ENCODE measurements at places on chromosomes 6 and 20.

GRCh38 chr6:64288351-64288750 is 652.7 kb downstream of the PHF3 start:
- DNase-seq: no peak

- peak; percentile 20 for DNase-seq
Measured at GRCh38 chr6:108526739-108527174, 34.0 kb upstream of the FOXO3 start.

DNA sequence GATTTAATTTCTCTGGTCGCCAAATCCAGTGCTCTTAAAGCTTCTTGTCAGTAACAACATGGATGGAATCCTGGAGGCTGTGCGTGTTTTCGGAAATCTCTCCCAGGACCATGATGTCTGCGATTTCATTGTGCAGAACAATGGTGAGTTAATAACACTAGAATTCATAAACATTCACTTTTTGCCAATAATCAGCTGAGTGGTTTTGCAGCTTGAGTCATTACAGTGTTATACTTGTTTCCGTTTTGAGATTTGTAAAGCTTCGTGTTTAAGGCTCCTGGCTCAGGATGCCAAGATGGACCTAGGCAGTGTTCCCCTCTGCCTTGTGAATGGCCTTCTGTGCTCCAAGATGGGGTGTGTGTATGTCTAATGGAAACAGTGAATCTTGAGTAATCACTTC is 113.8 kb downstream of the ARMC2 start:
- peak; percentile 50 for DNase-seq

- DNase-seq: no peak
Measured at GRCh38 chr6:2688401-2689064, 62.2 kb downstream of the MYLK4 start.

DNA sequence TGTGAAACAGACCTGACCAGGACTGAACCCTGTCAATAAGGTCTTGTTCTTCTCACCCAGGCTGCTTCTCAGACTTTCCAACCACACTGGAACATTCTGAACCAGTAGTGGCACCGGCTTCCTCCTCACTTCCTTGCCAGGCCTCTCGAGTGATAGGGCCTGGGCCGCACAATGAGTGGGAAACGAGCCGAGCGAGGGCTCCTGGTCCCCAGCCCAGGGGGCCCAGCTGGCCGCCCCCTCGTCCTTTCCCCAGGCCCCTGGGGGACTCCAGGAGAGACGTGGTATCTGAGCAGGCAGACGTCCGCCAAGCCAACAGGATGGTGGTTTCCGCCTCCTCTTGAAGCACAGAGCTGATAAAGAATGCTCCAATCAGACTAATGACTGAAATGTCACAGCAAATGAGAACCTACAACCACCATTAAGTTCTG is 117.9 kb downstream of the GMDS start:
- no peak for DNase-seq

DNA sequence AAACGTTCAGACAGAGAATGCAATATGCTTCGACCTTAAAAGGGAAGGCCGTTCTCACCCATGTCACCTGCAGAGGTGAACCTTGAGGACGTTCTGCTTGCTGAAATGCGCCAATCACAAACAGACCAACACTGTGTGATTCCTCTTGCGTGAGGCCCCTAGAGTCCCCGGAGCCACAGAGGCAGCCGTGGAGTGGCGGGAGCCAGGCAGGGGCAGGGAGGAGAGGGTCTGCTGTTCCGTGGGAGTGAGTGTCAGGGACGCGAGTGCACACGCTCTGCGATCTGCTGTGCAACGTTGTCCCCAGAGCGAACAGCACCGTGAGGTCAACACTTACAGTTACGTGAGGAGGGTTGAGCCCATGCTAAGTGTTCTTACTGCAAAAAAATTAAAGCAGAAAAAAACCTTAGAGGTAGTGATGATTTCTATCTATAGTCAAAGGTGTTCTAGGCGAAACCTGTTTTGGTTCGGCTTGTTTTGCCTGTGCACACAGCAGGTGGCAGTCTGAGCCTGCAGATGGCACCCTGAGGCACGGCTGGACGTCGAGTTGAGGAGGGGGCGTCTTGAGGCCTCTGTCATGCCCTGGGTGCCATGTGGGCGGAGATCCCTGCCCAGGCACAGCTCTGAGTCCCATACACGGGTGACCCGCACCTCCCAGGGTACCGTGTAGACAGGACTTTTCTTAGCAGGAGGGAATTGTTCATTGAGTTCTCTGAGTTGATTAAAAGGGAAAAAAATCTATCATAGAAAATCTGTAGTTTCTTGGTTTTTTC is 71.7 kb upstream of the FRMD1 start:
- DNase-seq: no peak

DNA sequence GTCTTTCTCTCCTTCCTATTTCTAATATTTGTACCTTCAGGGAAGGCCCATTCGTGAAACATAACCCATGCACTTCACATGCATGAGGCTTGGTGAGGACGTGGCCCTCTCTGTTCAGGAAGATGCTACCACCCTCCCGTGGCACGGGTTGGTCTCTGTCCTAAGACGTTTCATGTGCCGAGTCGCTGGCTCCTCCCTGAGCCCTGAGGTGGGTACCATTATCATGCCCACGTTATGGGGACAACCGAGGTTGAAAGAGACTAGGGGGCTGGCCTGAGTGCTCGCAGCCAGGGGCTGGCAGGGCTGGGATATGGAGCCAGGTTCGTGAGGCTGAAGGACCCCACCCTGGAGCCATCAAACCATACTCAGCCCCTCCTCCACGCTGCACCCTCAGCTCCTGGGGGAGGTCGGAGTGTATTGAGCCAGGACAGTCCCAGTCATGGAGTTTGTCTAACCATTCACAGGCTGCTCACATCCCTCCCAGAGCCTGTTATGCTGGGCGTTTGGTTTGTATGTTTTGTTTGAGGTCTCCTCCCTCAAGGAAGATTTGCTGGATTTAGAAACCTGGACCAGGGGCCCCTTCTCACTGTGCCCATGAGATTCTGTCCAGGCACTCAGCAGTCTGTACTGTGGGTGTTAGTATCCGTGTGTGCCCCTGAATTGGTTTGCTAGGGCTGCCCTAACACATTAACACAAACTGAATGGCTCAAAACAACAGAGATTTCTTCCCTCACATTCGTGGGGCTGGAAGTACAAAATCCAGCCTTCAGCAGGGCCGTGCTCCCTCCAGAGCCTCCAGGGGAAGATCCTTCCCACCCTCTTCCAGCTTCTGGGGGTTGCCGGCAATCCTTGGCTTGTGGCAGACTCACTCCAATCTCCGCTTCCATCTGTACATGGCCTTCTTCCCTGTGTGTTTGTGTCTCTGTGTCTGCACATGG is 88.3 kb downstream of the ANKRD60 start:
- DNase-seq: no peak

- no peak for DNase-seq
Measured at GRCh38 chr20:49147296-49147695, 40.8 kb downstream of the STAU1 start.

- no peak for DNase-seq
Measured at GRCh38 chr20:18032977-18033892, 24.5 kb downstream of the OVOL2 start.

- DNase-seq: no peak
Measured at GRCh38 chr6:111987295-111987694, 66.6 kb upstream of the CCN6 start.

DNA sequence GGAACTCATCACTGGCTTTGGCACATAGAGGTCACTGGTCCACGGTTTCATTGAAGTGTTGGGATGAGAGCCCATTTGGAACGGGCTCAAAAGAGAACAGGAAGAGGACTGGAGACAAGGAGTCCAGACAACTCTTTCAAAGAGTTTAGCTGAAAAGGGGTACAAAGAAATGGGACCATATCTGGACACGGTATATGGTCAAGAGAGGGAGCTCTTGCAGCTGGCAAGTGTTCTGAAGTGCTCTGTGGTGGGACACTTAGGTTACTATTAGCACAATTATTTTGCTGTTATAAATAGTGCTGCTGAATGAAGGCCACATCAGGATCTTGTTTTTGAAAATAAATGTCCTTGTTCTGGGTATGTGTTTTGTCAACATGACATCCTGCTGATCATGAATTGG is 4.6 kb downstream of the SGK2 start:
- DNase-seq: no peak

DNA sequence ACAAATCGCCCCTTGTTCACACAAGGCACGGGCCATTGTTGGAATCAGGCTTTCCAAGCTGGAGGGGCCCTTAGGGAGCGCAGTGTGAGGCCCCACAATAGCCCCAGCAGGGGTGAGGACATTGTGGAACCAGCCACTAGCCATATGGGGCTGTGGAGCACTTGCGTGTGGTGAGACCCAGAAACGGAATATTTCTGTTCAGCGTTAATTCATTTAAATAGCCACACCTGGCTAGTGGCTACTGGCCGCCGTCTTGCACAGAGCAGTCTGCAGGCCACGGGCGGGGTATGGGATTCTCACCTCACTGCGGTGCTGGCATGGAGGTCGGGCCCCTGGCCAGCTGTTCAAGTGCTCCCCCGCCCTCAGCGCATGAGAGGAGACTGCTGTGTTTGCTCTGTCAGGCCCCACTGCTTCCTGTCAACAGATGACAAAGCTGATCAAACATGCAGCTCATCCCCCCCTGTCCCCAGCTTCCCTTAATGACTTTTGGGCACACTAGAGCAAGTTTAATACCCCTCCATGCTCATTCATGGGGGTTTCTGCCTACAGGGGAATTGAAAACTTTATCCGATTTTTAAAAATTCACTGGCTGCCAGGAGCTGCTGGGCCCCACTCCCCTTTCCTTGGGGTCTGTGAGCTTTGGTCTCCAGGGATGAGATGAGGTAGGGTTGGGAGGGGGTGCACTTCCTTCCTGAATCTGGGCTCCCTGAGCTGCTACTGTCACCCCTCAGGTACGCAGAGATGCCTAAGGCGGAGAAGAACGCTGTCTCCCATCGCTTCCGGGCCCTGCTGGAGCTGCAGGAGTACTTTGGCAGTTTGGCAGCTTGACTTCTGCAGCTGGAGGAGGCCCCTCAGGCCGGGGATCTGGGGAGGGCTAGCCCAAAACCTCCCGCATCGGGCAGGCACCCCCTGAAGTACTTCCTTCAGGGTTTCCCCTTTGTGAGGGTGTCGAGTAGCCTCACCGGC is 13.6 kb downstream of the ITPA start:
- peak; percentile 14 for DNase-seq

DNA sequence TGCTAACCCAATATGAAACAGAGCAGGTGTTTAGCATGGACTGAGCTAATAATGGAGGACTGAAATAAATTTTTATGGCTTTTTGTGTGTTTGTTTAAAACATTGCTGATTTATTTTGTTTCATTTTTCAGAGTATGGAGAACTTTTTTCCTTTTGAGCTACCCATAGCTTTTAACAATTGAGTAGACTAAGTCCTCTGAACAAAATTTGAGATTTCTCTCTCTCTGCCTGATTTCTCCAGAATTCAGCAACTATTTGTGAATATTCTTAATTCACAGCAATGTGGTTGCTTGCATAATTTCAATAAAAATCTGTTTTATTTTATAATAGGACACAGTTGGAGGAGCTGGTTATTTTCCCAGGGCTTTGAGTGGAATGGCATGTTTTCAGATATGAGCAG is 103.7 kb downstream of the TPBG start:
- no peak for DNase-seq

GRCh38 chr6:38273325-38273724 is 366.4 kb downstream of the BTBD9 start:
- no peak for DNase-seq

DNA sequence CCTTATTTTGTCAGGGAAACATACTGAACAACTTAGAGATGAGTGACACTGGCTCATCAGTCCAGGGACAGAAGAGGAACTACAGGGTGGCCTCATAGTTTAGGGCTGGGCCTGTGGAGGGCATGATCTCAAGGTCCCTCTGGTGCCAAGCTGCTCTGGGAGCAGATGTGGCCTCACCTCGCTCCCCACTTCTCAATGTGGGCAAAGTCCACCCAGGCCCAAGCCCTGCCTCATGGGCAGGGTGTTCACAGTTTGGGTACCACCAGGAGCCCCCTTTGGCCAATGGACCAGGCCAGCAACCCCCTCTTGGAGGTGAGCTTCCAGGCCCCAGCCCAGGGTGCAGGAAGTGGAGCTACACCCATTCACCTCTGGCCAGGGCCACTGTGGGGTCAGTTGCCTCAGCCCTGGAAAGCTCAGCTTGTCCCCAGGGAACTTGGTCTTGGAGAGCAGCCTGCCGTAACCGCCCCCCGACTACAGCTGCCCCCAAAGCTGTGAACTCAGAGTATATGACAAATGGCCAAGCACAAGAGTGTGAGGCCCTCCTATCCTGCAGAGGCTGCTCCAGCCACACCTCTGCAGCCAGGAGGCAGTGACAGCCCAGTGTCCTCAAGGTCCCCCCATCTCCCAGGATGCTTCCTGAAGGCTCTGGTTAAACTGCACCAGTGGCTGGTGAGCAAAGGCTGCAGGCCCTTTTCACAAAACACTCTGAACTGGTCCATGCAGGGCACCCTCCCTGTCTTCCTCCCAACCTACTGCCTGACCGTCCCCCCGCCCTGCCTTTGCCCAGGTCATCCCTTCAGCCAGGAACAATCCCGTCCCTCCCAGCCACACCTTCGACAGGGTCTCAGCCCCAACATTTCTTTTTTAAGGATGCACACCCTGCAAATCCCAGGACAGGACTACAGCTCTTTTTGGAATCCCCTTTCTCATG is 3.6 kb downstream of the ADISSP start:
- DNase-seq: no peak

- DNase-seq: peak; percentile 67
Measured at GRCh38 chr6:64012351-64013001, 376.9 kb downstream of the PHF3 start.

- DNase-seq: no peak
Measured at GRCh38 chr20:47244451-47244850, 112.0 kb downstream of the ZMYND8 start.

GRCh38 chr6:15553031-15553430 is 109.8 kb downstream of the DTNBP1 start:
- DNase-seq: no peak

DNA sequence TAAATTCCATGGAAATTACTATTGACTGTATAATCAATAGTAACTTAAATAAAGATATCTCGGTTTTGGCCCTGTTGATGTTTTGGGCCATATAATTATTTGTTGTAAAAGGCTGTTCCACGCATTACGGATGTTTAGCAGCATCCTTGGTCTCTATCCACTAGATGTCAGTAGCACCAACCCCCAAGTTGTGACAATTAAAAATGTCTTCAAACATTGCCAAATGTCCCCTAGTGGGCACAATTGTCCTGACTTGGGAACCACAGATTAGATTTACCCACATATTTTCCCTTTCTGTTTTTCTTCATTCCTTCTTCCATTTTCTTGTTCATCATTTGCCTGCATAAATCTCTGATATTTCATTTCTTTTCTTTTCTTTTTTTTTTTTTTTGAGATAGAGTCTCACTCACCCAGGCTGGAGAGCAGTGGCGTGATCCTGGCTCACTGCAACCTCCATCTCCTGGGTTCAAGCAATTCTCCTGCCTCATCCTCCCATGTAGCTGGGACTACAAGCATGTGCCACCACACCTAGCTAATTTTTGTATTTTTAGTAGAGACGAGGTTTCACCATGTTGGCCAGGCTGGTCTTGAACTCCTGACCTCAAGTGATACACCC is 13.6 kb upstream of the WFDC8 start:
- peak; percentile 11 for DNase-seq

DNA sequence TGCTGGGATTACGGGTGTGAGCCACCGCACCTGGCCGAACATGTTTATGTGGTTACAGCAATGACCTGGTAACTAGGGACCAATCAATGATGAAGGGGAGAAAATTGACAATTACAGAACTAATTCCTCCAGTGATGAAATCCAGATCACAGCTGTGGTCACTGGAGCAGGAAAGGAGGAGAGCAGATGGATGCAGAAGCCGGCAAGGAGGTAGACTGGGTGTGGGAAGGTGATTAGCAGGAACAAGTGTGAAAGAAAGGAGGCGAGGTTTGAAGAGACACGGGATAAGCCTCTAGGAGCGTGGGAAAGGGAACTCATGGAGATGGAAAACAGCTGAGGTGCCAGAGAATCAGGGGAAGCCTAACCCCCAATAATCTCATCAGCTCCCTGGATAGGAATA is 17.2 kb upstream of the SPAG4 start:
- no peak for DNase-seq
